ENCODE measurements at places on chromosomes 7 and 10. TPM values are rescaled to one million over a fixed set of nuclear protein-coding genes. Genes with fewer than 3 reads are reported as not detected.

DNA sequence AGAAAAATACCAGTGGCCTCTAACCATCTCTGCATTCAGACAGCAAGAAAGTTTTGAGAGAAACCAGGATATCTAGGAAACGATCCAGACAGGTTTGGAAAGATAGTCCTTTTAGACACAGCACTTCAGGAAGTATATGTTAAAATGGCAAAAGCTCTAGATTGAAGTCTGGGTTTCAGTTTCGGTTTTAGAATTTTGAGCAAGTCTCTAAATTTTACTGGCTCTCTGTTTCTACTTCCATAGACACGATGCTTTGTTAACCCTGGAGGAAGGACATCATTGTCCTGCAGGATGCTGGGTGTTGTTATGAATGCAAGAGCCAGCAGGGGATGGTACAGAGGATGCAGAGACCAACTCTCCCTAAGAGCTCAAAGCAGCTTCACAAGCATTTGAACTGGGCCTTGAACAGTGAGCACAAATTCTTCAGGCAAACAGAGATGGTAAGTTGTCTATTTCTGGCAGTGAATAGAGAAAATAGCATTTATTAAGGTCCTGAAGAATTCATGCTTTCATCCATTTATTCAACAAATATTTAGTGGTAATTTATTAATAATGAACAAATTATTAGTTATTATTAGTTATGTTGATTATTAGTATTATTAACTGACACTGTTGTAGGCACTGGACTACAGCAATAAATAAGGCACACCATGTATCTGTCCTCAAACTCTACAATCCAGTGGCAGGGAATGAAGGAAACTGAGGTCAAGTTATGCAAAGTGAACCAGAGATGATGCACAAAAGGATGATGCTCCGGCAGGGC is 152.7 kb upstream of the NRP1 start:
- no peak for DNase-seq

The CRHR2 gene
- total RNA-seq = not detected

The CLDN4 gene
- 9.4 TPM for total RNA-seq

The CYP2W1 gene
- total RNA-seq = 3.0 TPM

DNA sequence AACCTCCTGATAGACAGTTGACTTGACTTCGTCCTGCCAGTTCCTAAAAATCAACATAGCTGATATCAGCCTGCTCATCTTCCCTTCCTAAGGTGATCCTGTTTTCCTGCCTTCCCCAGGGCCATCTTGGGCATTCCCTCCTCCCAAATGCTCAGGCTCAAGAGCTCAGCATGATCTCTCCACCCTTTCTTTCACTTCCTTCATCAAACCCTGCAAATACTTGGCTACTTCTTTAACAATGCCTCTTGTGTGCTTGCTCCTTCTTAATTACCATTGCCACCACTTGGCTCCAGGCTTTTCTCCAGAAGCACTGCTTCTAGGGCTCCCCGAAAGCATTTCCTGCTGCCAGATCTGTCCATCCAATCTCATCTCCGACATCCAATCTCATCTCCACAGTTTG is 7.3 kb downstream of the FSCN3 start:
- no peak for DNase-seq

DNA sequence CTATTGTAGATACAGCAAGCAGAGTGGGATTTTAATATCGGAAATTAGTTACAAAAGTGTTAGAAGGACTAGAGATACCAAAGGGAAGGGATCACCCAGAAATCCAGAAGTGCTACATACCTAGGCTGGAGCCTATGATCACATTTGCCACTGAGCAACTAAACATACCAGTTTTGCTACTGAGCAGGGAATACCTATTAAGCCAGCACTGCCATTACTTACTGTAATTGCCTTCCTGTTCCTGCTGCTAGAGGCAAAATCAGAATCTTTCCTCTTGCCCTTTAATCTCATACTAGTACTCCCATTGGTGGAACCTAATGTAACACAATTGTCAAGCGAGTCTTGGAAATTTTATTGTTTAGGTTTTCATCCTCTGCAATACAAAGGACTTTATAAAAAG is 121.7 kb downstream of the ATRNL1 start:
- DNase-seq = no peak
